ENCODE measurements at places on chromosomes 3 and 15.
A peak's percentile ranks its signal among the peaks of the same experiment; 100 is the strongest.

DNA sequence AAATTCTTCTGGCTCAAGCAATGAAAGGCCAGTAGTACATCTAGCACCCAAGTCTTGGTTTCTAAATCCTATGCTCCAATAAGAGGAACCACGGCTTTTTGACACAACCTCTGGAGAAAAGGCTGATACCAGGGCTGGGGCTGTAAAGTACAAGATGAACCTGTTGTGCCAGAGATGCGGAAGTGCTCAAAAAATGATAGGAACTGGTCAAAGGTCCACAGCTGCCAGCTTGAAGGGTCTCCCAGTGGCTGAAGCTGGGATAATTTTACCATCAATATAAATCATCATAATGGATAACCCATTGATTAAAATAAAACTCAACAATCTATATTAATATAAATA, 558 bp upstream of the NCEH1 start:
- peak; percentile 21 for DNase-seq

- DNase-seq, result no peak
Measured at GRCh38 chr3:99967796-99968195, 146.5 kb downstream of the FILIP1L start.

- no peak for DNase-seq
Measured at GRCh38 chr15:86178845-86179244, 99.2 kb downstream of the AGBL1 start.

- peak; percentile 31 for DNase-seq
Measured at GRCh38 chr15:85690561-85691231, 104.0 kb downstream of the KLHL25 start.

DNA sequence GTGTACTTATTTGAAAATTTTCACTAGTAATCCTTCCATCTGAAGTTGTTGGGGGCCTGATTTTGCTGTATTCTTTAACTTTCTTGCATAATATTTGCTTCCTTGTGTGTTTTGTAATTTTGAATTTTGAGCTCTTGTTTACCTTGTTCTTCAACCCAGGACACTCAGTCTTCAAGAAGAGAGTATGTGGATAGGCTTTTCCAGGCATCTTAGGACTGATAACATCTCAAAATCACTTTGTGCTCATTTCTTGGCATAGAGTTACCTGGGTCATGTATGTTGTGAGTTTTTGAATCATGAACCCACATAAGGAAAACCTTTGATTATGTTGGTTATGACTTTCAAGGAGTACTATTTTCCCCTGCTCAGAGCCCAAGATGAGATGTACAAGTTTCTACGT, 13.4 kb downstream of the BTD start:
- DNase-seq, result no peak

DNA sequence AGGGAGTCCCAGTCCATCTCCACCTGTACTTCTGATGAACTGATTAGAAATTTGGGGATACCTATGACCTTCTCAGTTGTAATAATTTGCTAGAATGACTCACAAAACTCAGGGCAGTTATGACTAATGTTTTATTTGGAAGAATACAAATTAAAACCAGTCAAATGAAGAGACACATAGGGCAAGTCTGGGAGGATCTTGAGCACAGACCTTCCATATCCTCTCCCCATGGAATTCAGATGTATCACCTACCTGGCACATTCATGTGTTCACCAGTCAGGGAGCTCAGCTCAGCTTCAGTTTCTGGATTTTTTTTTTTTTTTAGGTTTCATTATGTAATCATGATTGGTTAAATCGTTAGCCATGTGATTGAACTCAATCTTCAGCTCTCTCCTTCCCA, 247.7 kb downstream of the VGLL3 start:
- no peak for DNase-seq

GRCh38 chr15:66789029-66790025, 87.3 kb downstream of the SMAD6 start:
- DNase-seq, result no peak

- DNase-seq, result no peak
Measured at GRCh38 chr3:39448506-39449233, 18.8 kb upstream of the MOBP start.

GRCh38 chr15:70614221-70614620, 149.1 kb downstream of the UACA start:
- no peak for DNase-seq

DNA sequence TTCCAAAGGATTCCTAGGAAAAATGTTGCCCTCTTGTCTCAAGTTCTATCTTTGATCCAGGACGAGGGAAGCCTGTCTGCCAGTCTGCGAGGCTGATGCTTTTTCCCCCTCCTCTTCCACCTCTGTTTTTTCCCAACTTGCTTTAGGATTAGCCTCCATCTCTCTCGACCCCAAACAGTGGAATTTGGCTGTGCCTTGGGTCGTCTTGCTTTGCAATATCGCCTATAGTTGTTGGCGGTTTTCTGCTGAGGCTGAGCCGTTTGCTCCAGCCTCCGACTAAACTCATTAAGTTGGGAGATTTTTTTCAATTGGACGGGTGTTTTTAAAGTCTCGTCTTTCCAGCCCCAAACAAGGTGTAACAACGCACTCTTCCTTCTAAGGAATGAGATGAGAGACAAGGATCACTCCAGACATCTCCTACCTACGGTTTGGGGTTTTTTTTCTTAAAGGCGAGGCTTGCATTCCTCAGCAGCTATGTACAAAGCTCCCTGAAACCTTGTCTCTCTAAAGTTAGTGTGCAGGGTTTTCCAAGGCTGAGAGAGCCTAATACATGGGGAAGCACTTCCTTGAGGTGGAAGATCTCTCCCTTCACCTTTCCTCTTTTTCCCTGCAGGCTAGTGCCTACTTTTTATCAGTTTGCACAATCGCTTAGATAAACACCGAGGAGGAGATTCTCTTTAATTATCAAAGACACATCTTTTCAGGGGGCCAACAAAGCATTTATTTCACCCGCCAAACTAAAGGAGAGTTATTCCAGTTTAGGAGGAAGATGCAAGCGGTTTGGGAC, 4.8 kb upstream of the NR2F2 start:
- no peak for DNase-seq

- peak; percentile 8 for DNase-seq
Measured at GRCh38 chr3:81581966-81582599, 179.4 kb downstream of the GBE1 start.

DNA sequence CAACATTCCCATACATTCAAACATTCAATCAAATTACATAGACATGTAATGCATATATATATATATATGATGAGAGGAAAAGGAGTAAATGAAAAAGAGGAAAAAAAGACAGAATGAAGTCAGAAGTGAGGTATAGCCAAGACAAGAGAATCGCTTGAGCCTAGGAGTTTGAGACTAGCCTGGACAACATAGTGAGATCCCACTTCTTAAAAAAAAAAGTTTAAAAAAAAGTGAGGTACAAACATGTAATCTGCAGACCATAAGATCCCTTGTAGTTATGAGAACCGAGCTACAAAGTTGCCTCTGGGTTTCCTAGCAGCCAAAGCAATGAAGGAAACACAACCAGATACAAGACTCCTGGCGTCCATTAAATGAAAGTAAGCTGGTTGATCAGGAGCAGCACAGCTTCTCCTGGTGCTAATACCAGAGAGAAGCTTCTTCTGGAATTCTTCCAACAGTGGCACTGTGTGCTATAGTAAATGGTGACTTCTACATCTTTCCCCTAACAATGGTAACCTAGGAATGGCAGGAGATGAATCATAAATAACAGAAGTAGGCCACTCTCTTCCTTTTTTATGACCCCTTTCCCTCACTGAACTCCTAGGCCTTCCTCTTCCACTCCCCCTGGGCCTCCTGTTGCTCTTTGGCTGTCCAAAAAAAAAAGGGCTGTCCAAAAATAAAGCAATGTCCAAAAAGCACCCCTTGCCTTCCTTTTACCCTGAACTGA, 3.5 kb downstream of the KCNMB3 start:
- no peak for DNase-seq

GRCh38 chr3:59540241-59540640, 490.4 kb upstream of the CFAP20DC start:
- no peak for DNase-seq

- no peak for DNase-seq
Measured at GRCh38 chr15:72082176-72082575, 35.8 kb downstream of the MYO9A start.

DNA sequence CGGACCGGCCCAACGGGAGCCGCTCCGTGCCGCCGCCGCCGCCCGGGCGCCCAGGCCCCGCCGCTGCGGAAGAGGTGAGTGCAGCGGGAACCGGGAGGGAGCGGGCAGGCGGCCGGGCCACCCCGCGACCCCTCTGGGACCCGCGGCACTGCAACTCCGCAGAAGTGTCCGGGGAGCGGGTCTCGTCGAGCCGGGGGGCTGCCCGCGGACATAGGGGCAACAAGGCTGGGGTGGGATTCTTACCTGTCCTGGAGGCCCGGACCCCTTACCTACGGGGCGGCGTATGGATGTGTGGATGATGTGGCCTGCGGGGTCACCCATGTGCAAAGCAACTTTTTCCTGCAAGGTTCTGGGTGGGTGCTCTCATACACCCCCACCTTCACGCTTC, 361 bp downstream of the SEMA3F start:
- DNase-seq, result no peak

GRCh38 chr3:120418866-120419490, 31.8 kb downstream of the FSTL1 start:
- peak; percentile 53 for DNase-seq

DNA sequence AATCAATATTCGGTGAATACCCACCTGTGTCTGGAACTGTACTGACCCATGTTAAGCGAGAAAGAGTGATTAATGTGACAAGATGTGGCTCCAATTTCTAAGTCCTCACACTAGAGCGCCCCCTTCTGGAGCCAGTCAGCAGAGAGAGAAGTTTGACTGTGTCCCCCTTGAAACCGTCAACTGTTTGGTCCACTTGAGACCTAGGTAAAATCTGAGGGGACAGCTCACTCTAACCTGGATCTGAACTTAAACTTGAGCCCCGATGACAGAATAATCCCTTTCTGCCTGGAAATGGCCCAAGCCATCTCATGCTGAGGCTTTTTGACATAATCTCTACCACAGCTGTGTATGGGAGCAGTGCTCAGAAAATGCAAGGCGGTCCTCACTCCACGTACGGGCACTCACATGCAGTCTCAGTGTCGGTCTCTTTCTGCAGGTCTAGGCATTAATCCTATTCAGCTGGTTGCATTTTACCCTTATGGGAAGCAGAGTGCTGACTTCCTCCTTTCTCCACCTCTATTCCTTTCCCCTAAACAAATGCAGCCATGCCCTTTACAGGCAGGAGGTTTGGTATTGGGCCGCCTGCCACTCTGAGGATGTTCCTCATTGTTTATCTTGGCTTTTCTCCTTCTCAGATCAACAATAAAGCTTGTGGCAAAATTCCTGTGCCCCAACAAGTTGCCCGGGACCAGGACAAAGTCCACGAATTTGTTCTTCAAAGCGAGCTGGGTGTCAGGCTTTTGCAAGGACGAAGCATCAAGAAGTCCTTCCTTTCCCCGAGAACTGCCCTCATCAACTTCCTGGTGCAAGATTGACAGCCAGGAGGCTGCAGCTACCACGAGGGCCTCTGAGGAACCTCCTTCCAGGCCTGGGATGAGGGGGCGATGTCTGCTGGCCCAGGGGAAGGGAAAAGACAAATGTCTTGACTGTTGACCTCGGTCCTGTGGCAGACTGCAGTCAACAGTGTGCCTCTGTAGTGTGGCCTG, 47.5 kb upstream of the LIMD1 start:
- no peak for DNase-seq

GRCh38 chr15:60616147-60616546, 137.2 kb upstream of the ICE2 start:
- DNase-seq, result no peak

DNA sequence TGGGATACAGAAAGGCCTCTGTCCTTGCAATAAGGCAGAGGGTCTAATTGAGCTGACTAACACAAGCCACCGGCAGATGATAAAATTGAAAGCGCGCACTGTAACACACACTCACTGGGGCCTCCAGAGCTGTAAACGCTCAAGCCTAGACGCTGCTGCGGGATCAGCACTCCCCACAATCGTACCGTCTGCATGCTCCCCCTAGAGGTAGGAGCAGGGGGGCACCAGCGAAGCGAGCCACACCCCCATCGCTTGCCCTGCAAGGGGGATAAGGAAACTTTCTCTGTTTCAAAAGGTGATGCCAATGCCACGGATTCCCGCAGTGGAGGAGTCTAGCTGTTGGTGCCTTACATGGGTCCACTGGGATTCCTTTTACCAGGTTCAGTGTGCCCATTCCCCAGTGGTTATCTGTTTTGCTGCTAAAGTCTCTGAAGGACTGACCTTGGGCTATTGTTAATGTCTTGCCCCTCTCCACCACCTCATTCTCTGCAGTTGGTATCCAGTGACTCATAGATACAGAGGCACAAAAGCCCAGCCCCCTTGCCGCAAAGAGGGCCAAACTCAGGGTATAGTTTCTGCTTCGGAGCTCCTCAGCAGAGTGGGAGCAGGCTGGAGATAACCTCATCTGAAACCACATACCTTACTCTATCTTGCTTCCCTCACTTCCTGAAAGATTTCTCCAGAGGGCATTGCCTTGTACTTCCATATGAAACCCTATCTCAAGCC, 139.3 kb upstream of the KBTBD8 start:
- no peak for DNase-seq

- no peak for DNase-seq
Measured at GRCh38 chr3:51945031-51945840, 3.1 kb downstream of the PARP3 start.

GRCh38 chr15:68844856-68845550, 24.3 kb upstream of the ANP32A start:
- DNase-seq, result no peak

GRCh38 chr3:7543294-7543880, 682.5 kb downstream of the GRM7 start:
- no peak for DNase-seq

- DNase-seq, result no peak
Measured at GRCh38 chr3:12190832-12191231, 32.1 kb upstream of the TIMP4 start.

DNA sequence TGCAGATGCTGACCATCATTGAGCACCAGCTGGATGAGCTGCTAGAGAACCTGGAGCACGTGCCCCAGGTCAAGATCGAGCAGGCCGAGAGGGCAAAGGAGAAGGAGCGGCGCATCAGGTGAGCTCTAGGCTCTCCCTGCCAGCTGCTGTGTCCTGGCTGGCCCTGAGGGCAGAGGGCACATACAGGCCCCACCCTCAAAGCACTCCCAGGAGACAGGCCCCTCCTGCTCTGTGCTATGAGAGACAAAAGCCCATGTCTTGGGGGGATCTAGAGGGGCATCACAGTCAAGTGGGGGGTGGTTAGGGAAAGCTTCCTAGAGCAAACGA, 39.5 kb downstream of the CFAP100 start:
- DNase-seq, result no peak

- no peak for DNase-seq
Measured at GRCh38 chr3:152258448-152259393, 10.0 kb upstream of the MBNL1 start.

DNA sequence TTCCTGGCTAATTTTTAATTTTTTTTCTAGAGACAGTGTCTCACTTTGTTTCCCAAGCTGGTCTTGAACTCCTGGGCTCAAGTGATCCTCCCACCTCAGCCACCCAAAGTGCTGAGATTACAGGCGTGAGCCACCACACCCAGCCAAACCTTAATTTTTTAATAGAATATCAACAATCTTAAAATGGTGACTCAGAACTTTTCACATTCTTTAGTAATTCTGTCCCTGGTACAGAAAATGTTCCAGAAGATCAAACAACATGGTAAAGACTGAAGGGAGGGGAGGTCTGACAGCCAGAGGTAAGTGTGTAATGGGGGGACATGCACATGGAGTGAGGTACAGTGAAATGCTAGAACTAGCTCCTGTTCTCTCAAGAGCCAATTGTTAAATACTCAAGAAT, 38.2 kb downstream of the DNAH12 start:
- DNase-seq, result no peak

GRCh38 chr3:196740481-196741248, 1.0 kb downstream of the PAK2 start:
- peak; percentile 42 for DNase-seq
